Stimulated activated CD8-positive, alpha-beta memory T cell treated with anti-CD3 and anti-CD28 coated beads, Interleukin-7, amount 100 ng/mL, for 48 hours (primary cell): ENCODE measurements at places on chromosomes 3 and 15.

- no peak for DNase-seq
These were observed 5.3 kb downstream of the CHST2 start for GRCh38 chr3:143124601-143125520.

- DNase-seq = no peak
These were observed 39.9 kb upstream of the SCN5A start for GRCh38 chr3:38689346-38689745.

GRCh38 chr3:142784228-142784627, 60.4 kb downstream of the TRPC1 start:
- DNase-seq = no peak

- no peak for DNase-seq
These were observed 10.6 kb upstream of the DNAAF4 start for GRCh38 chr15:55518641-55519040.

DNA sequence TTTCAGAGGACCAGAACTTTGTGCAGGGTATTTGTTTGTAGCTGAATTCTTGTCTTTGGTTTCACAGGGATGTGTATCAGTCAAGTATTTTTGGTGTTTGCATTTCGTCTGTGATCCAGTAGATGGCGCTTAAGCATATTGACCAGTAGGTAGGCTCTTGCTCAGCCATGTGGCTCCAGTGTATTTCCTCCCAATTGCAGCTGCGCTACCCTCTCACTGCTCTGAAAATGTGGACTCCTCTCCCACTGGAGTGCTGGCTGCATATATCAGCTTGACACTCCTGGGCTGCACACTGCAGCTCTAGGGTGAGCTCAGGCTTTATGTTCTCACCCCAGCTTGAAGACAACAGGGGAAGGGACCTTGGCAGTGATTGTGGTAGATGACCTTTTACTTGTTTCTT, 1264.3 kb upstream of the ALCAM start:
- DNase-seq = no peak
